Kidney capillary endothelial cell (primary cell): ENCODE measurements at places on chromosomes 7 and 10.
A peak's percentile ranks its signal among the peaks of the same experiment; 100 is the strongest.

DNA sequence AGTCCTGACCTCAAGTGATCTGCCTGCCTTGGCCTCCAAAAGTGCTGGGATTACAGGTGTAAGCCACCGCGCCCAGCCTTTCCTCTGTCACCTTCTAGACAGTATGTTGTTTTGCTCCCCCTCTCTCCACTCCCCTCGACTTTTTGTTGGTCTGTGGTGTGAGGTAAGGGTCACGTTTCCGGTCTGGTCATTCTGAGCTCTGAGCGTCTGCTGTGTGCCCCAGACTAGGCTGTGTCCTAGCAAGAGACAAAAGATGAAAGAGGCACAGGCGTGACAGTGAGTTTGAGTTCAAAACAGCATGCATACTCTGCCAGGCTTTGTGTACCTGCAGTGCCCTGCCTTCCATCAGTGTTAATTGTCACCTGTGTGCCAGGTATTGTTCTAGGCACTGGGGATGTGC, 87.4 kb upstream of the PPIF start:
- no peak for DNase-seq

- DNase-seq, result no peak
These were observed 114.0 kb upstream of the TCF7L2 start for GRCh38 chr10:112835944-112836451.

DNA sequence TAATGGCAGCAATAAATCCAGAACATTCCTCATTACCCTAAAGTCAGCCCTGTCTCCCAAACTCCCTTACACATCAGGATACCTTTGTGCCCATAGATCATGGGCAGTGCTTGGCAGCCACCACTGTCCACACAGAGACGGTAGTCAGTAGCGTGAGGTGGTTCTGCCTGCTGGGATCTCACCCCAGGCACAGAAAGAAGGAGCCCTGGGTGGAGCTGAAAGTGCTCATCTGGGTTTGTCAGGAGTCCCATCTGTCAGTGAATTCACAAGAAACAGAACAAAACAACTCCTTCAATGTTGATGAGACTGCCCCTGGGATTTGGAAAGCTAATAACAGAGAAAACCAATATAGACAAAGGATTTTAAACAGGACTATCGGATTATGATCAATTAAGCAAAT, 90.2 kb upstream of the PRSS58 start:
- DNase-seq, result no peak

GRCh38 chr7:23268746-23269145, 22.2 kb downstream of the GPNMB start:
- no peak for DNase-seq

DNA sequence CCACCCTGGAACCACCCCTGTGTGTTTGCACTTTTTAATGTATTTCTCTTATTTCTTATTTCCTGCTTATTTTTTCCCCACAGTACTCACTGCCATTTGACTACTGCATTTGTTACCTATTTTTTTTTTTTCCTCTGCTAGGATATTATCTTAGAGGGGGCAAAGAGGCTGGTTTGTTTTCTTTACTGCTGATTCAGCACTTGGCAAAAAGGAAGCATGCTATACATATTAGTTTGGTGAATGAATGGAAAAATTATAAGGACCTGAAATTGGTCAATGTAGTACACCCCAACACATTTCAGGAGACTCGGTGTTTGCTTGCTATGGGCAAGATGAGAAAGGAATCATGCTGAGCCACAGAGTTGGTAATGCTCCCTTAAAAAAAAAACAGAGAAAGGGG, 193.5 kb downstream of the SORCS3 start:
- no peak for DNase-seq

- DNase-seq, result no peak
These were observed 99.6 kb upstream of the GLCCI1 start for GRCh38 chr7:7869036-7869435.

DNA sequence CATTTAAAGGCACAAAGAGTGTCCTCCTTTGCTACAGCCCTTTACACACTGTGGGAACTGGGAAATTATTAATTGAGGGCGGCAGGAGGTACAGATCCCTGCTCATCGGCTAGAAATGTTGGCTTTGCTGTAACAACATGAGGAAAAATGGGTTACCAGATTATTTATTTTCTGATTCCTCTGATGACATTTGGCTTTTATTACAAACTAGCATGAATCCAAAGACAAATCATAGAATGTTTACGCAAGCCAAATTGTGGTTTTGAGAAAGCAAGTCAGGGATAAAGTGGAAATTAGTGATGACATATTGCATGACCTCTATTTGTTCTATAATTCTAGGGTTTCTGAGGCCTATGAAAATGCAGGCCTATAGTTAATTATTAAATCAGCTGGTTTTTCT, 126.1 kb upstream of the TMEM196 start:
- DNase-seq, result no peak

- DNase-seq, result no peak
These were observed 2.5 kb downstream of the SCIN start for GRCh38 chr7:12572941-12573575.

GRCh38 chr10:17092216-17092944, 37.2 kb downstream of the CUBN start:
- DNase-seq, result no peak

DNA sequence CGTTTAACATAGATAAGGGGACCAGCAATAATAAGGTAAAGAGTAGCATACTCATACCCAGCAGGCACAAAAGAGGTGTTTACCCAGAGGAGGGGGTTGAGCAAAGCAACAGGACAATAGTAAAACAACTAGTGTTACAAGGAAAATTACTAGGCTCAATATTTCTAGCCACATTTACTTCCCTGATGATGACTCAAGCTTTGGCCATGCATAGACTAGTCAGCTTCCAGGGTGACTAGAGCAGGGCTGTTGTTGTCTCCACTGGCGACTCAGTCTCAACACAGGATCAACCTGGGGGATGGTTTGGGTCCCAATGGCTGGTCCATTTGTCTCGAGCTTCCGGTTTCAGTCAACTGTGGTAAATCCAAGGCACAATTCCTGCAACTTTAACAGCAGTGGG, 217.7 kb upstream of the KCND2 start:
- DNase-seq, result peak; percentile 28

DNA sequence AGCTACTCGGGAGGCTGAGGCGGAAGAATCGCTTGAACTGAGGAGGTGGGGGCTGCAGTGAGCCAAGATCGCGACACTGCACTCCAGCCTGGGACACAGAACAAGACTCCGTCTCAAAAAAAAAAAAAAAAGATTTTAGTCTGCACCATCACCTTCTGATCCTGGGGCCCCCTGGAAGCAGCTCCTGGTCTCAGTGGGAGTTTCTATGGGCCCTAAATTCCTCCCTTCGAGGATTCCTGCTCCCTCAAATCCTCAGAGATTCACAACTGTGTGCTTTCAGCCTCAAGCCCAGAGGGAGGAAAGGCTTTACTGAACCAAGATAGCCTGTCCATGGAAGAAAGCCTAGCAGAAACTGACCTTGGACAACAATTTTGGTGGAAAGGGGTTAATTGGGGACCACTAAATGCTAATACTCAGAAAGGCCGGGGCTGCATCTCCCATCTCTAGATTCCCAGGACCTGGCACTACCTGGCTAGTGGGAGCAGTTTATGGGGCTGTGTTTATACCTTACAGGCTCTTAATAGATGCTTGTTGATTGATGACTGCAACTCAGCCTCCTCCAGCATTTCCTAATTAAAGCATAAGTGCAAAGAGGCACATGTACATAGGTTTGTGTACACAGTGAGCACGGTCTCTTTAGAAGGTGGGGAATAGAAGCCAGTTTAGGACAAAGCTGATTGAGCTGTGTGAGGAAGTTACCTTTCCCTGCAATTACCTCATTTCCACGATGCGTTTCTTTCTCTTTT, 9.2 kb upstream of the FGFR2 start:
- DNase-seq, result no peak

DNA sequence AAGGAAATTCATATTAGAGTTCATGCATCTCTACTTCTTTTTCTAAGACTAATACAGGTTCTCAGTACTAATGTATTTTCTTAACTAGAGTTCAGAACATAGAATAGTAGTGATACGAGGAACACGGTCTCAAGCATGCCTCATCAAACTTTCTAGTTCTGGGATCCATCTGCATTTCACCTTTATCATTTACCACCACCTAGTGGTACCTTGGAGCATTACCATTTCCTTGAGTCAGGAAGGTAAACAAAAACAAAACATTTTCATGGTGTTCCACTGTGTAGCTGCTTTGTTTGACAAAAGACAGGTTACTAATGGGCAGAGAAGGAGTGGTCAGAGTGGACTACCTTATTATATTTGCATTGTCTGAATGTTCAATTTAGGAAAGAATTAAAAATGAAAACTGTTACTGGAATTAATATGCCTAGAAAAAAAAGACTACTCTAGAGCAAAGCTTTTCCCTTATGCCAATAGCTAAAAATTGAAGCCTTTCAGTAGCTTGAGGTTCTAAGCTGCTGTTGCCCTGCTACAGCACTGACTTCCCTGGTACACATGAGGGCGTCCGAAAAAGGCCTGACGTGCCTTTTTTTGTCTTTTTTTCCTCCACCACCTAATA, 44.5 kb downstream of the STARD3NL start:
- DNase-seq, result peak; percentile 58

- no peak for DNase-seq
These were observed 36.5 kb downstream of the COL1A2 start for GRCh38 chr7:94431176-94431575.

GRCh38 chr10:62467527-62467926, 93.4 kb downstream of the ZNF365 start:
- peak; percentile 5 for DNase-seq

DNA sequence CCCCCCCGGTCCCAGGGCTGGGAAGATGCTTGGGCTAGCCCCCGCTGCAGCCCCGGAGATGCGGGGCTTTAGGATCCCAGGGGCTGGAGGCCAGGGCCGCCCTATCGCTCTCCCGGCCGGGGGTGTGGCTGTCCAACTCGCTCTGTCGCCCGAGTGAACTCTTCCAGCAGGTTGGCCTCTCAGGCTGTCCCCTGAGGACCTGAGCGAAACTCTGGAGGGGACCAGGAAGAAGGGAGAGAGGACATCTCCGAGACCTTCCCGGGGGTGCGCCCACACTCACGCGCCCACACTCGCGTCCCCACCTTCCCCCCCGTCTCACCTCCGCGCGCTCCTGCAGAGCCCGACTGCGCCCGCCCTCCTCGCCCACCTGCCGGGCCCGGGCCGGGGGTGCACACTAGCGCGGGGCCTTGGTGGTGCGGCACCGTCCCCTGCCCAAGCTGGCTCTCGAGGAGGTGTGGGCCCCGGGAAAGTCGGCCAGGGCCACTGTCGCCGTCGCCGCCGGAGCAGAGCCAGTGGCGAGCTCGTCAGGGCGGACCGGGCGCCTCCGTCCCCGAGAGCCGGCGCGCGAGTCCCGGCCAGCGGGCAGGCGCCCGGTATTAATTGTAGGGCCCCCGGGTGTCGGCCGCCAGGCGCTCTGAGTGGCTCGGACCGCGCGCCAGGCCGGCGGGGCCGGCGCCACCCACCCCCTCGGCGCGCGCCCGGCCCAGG, 101.7 kb upstream of the SVIL start:
- DNase-seq, result peak; percentile 69

GRCh38 chr7:55235115-55235514, 130.0 kb upstream of the LANCL2 start:
- no peak for DNase-seq

DNA sequence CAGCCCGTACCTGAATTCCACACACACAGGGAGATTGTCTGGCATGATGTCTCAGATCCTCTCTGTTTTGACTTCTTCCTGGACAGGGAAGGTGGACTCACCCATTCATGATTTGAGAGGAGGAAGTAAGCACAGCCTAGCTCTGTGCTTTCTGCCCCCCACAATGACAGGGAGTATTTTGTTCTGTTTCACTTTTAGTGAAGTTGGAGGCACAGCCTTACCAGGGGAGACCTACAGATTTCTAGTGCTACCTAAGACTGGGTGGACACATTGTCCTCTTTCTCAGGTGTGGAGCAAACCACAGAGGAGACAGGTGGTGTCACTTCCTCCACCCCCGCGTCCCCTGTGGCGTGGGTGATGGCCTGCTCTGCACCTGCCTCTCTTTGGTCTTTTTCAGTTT, 408.6 kb upstream of the PFKP start:
- DNase-seq, result no peak

DNA sequence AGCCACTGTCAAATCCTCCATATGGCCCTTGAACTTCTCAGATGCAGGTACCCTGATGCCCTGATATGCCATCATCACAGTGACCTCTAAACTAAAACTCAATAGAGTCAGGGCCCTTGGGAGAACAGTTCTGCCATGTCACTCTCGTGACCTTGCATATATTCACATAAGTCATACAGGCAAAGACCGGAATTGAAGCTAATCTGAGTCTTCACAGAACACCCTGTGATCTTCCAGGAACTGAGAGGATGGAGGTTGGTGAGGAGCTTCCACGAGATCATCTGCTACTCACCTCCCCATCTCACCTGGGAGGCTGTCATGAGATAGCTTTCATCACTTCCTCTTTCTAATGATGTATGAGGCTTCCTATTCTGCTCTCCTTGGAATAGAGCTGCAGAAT, 228.7 kb upstream of the CCDC6 start:
- no peak for DNase-seq

DNA sequence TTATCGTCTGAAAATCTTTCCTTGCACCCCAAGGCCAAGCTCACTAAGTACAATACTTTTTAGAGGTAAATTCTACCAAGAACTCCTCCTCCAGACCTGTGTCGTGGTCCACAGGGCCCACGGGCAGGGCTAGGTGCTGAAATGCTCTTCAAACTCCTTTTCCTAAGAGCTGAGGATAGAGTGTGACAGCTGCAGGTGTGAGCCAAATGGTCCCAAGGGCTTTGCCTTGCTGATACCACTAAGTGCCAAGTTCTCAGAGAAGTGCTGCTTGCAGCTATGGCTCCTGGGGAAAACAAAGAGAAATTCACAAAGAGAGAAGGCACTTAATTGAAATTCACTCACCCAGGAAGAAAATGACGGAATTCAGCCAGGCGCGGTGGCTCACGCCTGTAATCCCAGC, 868.9 kb upstream of the AUTS2 start:
- no peak for DNase-seq

DNA sequence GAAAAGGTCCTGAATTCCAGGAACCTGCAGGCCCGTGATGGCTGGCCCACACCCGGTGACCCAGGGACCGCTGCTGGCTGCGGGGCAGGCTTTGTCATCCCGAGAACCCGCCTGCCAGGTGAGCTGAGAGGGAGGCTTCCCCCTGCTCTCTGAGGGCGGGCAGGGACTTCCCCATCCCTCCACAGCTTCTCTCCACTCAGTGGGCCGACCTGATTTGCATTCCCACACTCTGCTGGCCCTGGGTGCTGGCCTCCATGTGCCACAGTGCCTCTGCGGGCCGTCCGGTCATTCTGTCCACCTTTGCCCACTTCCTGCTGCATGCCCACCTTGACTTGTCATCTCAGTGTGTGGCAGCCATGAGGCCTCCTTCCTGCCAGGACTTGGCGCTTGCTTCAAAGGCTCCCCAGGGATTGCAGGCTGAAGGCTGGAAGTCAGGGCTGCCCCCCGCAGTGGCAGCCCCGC, 35.3 kb downstream of the PALD1 start:
- no peak for DNase-seq

DNA sequence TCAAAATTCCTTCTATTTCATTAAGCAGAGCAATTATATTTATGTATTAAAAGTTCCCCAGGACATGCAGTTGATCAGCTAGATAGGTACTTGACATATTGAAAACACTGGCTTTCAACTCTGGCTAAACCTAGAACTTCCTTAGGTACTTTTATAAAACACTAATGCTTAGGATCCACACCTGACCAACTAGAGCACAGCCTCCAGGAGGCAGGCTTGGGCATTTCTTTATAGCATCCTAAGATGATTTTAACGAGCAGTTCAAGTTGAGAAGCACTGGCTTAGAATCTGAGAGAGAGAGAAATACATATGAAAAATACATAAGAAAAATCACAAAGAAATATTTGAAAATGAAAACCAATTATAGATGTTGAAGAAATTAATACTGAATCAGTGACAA, 20.8 kb downstream of the SLC26A5 start:
- no peak for DNase-seq

GRCh38 chr10:129531195-129531968, 64.3 kb downstream of the MGMT start:
- no peak for DNase-seq

- DNase-seq, result no peak
These were observed 8.8 kb downstream of the GATA3 start for GRCh38 chr10:8063128-8063908.
